ENCODE measurements at places on chromosomes 6 and 20.

- no peak for DNase-seq
These were observed 14.0 kb downstream of the KCNQ2 start for GRCh38 chr20:63458170-63459069.

DNA sequence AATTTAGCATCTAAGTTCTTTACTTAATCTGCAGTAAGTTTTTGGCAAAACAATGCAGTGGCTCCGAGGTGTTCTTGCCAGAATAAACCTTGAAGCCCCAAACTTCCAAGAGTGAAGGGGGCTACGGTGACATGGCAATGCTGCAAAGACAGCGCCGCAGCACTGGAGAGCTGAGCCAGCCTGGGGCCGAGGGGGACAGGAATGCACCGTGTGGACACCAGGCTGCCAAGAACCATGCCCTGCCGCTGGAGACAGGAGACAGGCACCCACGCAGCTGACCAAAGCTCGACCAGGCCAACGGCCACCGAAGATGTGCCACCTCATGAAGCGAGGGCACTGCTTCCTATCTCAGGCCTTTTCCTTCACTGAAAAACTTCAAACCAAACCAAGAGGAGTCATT is 133.4 kb downstream of the PRND start:
- no peak for DNase-seq

- DNase-seq: no peak
These were observed 182.5 kb downstream of the GMPR start for GRCh38 chr6:16420715-16421461.

DNA sequence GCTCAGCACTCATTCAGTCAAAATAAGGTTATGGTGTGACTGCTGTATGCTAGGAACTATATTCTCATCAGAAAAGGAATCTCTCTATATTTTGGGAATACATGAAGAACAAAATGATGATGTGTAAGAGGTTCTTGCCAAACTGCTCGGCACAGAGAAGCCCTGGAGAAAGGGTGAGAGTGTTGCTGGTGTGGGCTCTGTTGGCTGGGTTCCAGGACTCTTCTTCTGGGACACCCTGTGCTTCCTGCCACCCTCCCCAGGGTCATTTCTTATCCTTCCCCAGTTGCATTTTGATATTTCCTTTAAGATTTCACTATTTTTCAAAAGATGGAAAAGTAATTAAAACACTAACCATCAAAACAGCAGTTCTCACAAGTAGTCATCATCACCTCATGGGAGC is 28.8 kb downstream of the CST1 start:
- DNase-seq: no peak

GRCh38 chr6:35668744-35669450 is 19.8 kb downstream of the FKBP5 start:
- no peak for DNase-seq

DNA sequence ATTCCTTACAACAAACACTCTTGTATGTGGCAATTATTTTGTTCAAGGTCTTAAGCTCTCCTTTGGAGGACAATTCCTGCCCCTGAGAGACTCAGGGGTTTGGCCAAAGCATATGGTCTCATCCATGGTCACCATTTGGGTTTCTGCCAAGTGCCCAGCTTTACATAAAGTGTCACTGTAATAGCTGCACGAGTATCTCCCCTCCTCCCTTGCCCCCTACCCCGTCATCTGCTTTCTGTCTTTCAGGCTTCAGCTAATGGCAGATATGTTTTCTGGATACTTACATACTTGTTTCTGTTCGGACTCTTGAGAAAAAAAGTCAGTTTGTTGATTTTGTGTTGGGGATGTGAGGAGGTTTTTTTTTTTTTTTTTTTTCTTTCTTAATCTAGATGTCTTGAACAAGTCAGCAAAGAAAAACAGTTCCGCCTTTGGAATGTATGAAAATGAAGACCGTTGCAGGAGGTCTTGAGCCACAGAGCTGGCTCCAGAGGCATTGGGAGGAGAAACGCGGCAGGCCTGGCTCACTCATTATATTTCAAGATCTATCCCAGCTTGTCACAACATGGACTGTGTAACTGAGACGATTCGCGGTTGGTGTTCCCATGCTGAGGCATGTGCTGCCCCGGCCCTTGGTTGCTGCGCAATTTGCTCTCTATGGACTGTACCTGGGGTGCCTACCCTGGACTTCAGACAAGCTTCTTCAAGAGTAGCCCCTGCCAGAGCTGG is 32.6 kb upstream of the STX16 start:
- no peak for DNase-seq

- no peak for DNase-seq
These were observed 50.2 kb upstream of the TULP4 start for GRCh38 chr6:158262082-158262481.

Data from stimulated activated CD8-positive, alpha-beta memory T cell treated with anti-CD3 and anti-CD28 coated beads, Interleukin-12 subunit alpha, Interleukin-12 subunit beta, amount 100 ng/mL, for 1 hour (primary cell).